ENCODE measurements at places on chromosomes 4 and X.

GRCh38 chr4:24837781-24838180 is 42.4 kb downstream of the SOD3 start:
- no peak for DNase-seq

- no peak for DNase-seq
Measured at GRCh38 chr4:157502656-157503055, 282.1 kb downstream of the GRIA2 start.

DNA sequence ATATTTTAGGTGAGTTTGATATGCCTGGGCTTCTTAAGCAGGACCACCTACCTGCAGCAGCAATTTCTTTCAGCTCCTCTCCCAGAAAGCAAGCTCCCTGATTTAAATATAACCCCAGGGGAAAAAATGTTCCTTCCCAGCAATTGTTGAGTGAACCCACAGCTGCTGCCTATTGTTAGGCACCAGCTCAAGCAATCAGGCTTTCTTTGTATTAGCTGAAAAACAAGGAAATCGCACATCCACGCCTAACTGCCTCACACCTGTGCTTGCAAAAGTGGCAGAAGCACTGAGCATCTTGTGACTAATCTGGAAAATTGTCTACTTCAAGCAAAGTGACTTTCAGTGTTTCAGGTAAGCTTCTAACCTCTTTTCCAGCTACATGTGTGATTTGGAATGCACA is 432.2 kb downstream of the SMARCA1 start:
- no peak for DNase-seq

DNA sequence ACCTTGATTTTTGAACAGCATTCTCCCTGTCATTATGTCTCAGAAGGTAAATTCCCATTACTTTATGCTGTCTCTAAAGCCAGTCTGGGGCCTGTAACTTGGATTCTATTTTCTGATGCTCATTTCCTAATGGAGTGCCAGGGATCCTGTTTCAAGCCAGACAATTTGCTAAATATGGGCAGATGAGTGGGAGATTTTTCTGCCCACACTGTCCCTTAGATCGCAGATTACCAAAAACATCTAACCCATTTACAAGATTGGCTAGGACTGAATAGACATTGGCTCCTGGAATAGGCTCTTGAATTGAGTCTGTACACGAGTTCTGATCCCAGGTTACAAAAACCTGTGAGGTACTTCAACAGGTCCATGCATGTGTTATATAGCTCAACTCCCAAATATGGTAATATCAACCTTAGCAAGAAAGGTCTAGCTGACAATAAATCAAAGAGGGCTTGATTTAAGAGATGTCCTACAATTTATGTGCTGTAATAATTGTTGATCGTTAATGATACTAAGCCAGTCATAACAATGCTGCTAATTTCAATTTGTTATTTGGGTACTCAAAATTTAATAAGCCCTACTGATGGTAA is 5.7 kb downstream of the GPC3 start:
- DNase-seq: no peak

DNA sequence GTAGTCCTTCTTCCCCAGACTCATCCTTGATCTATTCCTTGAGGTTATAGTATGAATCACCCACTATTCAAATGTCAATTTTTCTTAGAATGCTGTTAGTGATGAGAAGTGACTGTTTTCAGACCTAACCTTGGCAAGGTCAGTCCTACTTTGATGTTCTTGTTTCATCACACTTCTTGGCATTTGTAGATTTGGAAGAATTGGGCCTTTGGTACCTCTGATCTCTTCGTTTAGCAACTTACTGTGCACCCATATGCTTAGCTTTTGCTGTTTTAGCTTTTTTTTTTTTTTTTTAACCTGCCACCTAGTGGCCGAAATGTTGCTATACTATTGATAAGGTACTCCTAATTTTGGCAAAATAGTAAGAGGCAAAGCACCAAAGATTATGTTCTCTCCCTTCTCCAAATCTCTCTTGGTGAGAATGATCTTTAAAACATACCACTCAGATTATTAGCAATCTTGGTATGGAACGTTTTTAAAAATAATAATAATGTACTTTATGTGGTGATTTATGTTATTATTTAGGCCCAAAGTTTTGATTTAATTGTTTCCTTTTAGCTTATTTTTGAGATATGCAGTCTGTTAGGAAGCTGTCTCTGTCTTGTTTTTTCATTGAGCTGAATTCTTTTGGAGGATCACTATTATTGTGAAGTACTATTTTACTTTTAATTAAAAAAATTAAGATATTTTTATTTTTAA is 16.6 kb downstream of the DCK start:
- DNase-seq: no peak

DNA sequence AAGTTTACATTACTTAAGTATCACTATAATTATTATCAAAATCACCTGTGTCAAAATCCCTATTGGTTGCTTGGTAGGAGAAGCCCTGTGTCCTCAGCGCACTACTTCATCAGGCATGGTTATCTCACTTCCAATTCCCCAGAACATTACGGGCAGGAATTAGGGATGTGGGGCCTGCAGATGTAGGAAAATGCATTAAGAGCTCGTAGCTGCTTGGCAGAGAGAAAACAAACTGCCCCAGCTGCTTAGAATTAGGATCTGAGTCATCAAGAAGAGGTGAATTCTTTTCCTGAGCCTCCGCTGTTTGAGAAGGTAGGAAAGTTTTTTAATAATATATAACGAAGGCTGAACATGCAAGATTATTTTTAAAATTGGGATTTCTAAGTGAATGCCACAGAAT is 31.1 kb upstream of the CLNK start:
- no peak for DNase-seq

DNA sequence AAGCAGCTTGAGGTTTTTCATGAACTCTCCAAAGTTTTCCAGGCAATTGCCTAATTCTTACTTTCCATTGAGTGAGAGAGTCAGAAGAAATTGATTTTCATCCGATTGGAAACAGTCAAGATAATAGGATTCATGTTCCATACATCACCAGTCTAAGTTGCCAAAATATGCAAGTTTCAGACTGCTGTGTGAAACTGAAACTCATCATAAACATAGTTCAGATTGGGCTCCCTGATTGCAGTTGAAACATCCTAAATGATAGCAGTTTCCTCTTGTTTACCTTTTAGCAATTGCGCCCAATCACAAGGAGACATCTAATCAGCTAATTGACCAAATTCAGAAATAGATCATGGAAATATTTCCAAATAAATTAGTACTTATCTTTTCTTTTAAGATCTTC is 56.8 kb downstream of the SPANXN4 start:
- no peak for DNase-seq

GRCh38 chr4:74133786-74134499 is 24.0 kb upstream of the MTHFD2L start:
- DNase-seq: peak; percentile 28

DNA sequence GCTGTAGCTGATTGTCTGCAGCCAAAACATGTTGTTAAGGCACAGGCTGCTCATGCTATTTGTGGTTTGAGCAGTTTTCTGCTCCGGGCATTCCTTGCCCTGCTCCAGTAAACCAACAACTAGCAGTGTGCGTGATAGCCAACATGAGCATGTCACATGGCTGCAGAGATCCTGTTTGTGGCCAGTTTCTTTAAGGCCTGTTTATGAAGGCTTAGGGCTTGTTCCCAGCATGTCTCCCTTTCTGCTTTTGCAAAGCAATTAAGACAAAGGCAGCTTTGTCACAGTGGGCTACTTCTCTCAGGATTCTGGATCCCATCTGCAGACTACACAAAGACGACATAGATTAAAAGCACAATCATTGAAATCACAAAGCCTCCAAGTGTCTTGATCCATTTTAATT is 160.5 kb downstream of the ZNF518B start:
- DNase-seq: no peak

DNA sequence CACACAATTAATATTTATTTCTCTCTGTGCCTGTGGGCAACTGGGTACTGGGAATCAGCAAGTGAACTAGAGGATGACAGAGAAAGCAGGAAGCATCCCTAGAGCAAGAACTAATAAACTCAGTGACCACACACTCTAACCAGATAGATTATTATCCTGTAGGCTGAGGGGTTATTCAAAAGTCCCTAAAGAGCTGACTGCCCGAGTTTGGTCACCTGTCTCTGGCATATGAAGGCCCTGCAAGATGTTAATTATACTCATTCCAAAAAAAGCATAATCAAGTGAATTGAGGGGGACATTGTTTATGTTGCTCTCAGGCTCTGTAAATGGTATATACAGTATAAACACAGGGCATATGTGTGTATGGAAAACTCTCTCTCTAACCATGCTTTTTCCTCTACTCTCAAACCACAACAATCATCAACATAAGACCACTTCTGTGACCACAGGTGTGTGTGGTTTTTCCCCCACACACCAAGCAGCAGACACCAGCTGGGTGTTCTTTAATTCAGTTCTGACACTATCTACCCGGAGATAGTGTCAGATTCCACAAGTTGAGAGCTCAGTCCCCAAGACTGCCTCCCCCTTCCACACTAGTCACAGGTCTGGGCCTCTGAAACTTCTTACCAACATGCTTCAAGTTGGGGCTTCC is 6.2 kb upstream of the HPSE start:
- DNase-seq: peak; percentile 48

GRCh38 chr4:89765966-89766365 is 71.0 kb downstream of the SNCA start:
- DNase-seq: no peak

DNA sequence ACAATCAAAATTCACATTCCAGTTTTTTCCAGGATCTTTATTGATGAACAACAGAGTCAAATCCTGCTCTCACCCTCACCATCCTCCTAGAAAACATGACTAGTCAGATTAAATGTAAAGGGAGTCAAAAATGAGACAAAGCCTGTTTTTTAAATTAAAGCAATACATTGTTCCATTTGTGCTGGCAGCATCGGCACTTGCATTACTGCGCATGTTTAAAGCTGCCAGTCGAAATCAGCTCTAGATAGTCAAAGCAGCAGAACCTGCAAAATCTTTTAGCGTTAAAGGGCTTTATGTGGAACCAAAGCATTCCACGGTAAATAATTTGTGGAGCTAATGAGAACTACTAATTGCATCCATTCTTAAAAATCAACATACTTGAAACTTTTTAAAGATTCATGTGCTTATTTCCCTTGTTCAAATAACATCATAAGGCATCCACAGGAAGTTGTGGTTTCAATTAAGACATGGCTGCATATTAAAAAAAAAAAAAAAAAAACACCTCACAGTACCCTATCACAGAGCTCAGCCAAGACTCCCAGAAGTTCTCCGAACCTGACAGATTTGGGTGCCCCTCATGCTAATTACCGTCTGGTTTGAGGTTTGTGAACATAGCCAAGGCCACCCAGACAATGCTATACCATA is 82.2 kb downstream of the SH3KBP1 start:
- DNase-seq: no peak

GRCh38 chr4:52407545-52407944 is 251.6 kb downstream of the USP46 start:
- no peak for DNase-seq

DNA sequence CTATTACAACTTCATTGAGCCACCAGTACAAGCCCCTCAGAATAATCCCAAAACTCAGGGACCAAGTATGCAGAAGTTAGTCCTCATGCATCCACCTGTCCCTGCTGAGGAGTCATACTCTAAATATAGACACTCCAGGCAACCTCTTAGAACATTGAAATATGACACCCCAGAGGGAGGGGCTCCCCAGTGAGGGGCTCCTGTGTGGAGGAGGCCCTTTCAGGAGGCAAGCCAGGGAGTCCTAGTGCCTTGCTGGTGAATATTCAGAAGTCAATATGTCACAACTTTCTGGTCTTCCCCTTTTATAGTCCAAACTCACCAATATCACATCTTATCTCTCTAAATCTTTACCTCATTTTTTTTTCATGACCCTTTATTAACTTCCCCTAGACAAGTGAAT is 1.6 kb upstream of the ARMCX6 start:
- no peak for DNase-seq

DNA sequence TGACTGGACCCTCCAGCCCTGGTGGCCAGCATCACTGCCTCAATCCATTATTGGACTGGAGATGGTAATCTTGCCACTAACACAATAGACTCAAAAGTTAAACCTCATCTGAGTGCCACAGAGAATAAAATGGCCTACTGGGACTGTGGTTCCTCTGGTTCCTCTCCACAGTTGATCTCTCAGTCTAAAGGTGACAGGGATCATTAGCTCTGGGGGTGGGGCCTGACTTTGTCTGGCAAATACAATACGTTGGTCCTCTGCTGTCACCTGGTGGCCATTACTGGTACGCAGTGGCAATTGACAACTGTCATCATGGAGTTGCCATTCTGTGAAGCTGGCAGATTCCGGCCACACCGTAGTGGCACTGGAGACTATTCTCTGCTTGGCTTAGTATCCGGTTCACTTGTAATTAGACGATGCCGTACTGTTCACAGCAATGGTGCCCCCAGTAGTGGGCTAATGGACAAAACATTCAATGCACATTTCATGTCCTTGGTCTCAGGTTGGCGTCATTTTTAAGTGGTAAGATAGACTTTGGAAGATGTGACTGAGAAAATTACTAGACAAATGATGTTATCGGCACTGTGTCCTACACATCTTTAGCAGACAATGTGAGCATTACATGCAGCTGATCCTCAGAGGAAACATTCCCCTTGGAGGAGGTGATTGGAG is 6.7 kb downstream of the FGFBP2 start:
- peak; percentile 61 for DNase-seq

- no peak for DNase-seq
Measured at GRCh38 chrX:130799393-130799792, 103.6 kb downstream of the ENOX2 start.

DNA sequence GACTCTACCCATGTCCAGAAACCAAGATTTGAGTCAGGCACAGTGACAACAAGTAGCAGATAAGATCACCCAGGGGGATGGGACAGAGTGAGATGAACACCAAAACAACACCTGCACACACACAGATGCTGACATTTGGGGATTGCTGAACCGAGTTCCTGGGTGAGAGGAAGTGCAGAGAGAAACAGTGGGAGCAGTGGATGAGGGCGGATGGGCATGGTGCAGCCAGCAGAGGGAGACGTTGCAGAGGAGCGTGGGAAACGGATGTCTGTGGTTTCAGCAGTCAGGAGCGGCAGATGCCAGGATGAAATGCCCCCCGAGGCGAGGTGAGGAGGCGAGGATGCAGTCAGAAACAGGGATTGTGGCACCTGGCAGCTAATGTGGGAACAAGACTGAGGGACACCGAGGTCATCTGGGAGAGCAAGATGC is 78.6 kb upstream of the STS start:
- DNase-seq: no peak

GRCh38 chr4:683982-684622 is 4.8 kb downstream of the SLC49A3 start:
- DNase-seq: peak; percentile 37

GRCh38 chrX:53312946-53313727 is 31.8 kb upstream of the IQSEC2 start:
- DNase-seq: peak; percentile 37

DNA sequence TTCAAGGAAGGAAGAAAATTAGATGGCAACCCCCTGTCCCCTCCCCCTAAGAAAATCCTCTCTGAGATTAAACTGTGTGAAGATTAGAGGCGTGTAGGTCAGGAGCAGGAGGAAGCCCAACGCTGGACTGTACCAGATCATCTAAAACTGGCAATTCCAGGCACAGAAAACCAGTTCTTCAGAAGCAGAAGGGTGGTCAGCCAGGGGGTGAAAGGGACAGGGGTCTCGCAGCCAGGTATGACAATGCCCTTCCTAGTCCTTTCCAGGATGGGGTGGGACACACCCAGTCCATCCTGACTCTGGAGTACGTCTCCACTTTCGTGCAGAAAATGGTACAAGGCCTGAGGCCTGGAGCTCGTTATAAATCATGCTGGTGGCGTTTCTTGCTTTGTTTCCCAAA is 3.3 kb upstream of the RHOH start:
- no peak for DNase-seq

Data from activated T-helper 1 cell treated with anti-CD3 and anti-CD28 coated beads, Interleukin-12 subunit alpha, Interleukin-12 subunit beta, Interleukin-2, Interleukin-4 antibody, amounts not matched to agents 30 ng/mL and 10 ng/mL and 1 ng/mL, durations not matched to agents 14 hours and 24 hours and 36 hours (primary cell).